GM20000 (cell line): ENCODE measurements at places on chromosomes 1 and 21.
A peak's percentile ranks its signal among the peaks of the same experiment; 100 is the strongest.

- DNase-seq, result peak; percentile 87
These were observed at the start of gene NTRK1 for GRCh38 chr1:156860628-156861423. Gene NTRK1 (plus strand): TSS chr1:156860865. CDS start chr1:156860935, 70 bp downstream.

DNA sequence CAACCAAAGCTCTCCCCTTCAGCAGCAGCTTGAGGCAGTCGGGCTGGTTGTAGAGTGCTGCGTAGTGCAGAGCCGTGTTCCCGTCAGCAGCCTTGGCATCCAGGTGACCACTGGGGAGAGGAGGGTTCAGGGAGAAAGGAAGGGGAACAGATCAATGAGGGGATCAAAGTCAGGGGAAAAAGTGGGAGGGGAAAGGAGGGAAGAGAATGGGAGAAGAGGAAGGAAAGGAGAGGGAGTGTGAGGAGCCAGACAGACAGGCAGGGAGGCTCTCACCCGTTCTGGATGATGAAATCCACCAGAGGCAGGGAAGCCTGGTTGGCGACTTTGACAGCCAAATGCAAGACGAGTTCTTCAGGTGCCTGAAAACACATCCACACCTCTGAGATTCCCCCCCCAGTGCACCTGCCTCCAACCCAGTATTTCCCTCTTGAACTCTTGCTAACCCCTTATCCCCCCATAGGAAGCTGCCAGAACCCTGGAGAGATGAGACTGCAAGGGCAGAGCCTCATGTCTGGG, 9.8 kb upstream of the TCEA3 start:
- no peak for DNase-seq

- no peak for DNase-seq
These were observed 122.1 kb upstream of the IFFO2 start for GRCh38 chr1:19078536-19078935.

- peak; percentile 36 for DNase-seq
These were observed 28.0 kb upstream of the SFPQ start for GRCh38 chr1:35220976-35221375.

GRCh38 chr21:46121286-46122221, 23.6 kb downstream of the COL6A2 start:
- DNase-seq, result no peak

DNA sequence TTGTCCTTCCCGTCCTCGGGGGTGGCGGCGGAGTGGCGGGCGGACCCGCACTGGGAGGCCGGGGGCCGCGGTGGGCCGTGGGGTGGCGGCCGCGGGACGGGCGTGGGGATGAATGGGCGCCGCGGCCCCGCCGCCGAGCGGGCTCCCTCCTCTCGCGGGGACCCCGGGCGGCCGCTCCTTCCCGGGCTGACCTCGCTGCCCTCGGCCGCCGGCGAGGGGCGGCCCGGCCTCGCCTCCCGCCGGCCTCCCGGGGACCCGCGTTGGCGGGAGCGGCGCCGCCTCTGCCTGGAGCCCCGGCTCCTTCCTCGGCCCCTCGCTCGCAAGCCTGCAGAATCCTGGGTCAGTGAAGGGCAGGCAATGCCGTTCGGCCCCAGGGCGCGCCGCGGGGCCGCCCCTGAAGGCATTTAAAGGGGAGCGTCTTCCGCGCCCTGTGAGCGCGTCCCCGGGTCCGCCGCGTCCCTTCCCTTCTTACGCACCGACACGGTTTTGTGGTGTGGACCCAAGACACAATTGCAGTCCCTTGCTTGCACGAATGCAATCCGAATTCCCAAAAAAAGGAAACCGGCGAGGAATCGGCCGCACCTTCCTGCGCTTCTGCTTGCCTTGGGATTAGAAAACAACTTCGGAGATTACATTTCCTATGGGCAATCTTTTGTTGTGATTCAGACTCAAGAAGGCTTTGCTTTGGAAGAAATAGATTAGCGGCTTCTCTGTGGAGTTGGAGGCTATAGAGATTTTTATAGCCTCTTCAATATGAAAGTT, 776 bp downstream of the ITSN1 start:
- DNase-seq, result peak; percentile 40

DNA sequence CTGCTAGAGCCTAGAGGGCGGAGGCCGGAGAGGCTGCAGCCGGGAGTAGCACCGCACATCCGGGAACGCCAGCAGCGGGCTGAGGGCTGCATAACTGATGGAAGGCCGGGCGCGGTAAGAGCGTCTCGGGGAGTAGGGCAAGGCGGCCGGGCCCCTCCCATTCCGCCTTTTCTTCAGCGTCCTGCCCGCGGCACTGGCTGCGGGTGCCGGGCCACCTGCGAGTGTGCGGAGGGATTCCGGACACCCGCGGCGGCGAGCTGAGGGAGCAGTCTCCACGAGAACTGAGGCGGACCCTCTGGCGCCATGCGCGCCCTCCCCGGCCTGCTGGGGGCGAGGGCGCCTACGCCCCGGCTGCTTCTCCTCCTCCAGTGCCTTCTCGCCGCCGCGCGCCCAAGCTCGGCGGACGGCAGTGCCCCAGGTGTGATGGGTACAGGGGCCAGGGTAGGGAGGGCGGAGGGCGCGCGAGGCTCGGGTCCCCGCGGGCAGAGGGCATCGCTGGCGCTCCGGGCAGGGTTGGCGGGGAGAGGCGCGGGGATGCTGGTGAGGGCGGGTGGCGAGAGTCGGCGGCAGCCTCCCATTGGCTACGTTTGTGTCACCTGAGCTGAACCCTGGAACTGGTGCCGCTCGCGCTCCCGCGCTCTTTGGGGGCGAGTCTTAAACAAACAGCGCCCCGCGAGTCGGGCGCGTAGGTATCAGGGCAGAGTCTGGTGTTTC, 334.4 kb downstream of the SRGAP2C start:
- no peak for DNase-seq

- peak; percentile 28 for DNase-seq
These were observed 84.7 kb upstream of the LYPLAL1 start for GRCh38 chr1:219088778-219089557.

- no peak for DNase-seq
These were observed 13.3 kb downstream of the F3 start for GRCh38 chr1:94528299-94528698.

- DNase-seq, result no peak
These were observed 24.3 kb upstream of the NBL1 start for GRCh38 chr1:19619697-19620384.

DNA sequence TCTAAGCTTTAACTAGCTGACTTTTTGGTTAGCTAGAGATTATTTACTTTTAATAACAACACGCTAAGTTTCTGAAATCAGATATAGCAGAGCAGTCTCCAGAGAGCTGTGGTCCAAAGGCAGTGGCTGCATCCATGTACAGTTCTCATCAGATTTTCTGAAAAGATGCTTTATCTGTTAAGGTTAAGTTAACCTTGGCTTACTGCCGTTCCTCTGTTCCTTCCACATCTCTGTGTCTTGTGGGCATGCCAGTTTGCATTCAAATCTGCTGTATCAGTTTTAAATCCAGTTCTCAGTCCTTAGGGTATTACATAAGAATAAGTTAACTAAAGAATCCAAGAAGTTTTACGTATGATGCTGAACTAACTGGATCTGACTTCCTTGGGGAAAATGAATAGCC, 46.8 kb downstream of the SPATA46 start:
- DNase-seq, result no peak

- DNase-seq, result no peak
These were observed 229.3 kb upstream of the PKN2 start for GRCh38 chr1:88454781-88455180.

GRCh38 chr1:201518071-201518470, 11.1 kb upstream of the CSRP1 start:
- no peak for DNase-seq

GRCh38 chr21:27487676-27488075, 520.8 kb upstream of the ADAMTS5 start:
- DNase-seq, result no peak

GRCh38 chr21:33255404-33255803, 10.8 kb upstream of the IL10RB start:
- no peak for DNase-seq

- no peak for DNase-seq
These were observed 13.1 kb upstream of the EVI5 start for GRCh38 chr1:92797961-92798360.

- peak; percentile 39 for DNase-seq
These were observed 18.0 kb downstream of the SERTAD4 start for GRCh38 chr1:210250665-210250997.

DNA sequence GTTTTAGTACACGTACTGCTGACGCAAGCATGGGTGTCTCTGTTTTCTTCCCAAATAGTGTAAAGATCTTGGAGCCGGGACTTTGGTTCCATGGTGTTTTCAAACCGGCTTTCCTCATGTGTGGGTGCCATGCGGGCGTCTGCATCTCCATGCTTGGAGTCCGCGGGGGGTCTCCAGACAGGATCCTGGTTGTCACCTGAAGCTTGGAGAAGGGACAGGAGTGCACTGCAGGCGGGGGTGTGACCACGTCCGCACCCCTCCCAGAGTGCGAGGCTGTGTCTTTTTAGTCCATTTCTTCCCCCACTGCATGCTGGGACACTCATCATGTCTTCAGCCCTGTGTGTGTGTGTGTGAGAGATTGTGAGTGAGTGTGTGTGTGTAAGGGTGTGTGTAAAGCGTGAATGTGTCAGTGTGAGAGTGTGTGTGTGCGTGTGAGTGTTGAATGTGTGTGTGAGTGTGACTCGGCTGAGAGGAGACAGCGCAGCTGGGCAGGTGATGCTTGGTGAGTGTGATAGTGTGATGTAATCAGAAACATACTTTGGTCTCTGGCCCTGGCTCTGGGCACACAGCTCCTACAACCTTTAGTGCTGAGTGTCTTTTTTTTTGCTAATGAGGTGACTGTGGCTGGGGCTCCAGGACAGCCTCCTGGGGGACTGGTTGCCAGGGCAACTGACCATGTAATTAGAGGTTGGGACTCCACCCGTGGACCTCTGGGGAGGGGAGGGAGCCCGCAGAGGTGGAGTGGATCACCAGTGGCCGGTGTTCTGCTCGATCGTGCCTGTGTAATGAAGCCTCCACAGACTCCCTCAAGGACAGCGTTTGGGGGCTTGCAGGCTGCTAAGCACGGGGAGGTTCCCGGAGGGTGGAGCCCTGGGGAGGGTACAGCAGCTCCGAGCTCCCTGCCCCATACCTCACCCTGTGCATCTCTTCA, 55.1 kb downstream of the AGPAT3 start:
- DNase-seq, result no peak

GRCh38 chr1:1083416-1084371, 9.6 kb upstream of the RNF223 start:
- DNase-seq, result no peak

DNA sequence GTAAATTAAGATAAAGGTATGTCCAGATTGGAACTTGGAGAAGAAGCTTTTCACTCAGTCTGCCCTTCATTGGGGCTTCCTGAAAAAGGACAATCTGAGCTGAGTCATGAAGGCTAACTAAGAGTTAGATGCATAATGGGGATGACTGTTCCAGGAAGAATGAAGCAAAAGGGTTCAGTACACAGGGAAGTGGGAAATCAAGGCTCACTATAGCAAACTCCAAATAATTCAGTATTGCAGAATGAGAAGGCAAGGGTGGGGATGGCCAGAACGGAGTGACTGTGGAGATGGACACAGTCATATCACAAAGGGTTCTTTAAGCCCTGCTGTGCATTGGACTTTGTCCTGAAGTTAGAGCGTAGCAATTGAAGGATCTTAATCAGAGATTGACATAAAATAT, 158.3 kb downstream of the FGGY start:
- DNase-seq, result no peak

DNA sequence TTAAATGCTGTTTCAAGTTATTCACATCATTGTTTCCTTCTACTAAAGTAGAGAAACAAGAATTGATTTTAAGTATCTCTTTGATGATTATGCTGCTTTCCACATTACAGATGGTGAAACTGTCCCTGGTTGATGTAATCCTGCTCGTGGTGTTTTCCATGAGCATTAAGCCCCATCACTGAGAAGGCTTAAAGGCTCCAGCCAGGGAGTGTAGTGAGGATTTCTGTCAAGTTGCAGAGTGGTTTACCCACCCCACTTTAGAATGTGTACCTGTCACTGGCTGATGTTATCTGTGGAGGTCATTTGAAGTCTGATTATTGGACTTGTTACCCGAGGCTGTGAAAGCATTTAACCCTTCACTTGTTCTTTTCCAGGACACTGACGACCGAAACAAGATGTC, 12.9 kb downstream of the CERS2 start:
- no peak for DNase-seq

DNA sequence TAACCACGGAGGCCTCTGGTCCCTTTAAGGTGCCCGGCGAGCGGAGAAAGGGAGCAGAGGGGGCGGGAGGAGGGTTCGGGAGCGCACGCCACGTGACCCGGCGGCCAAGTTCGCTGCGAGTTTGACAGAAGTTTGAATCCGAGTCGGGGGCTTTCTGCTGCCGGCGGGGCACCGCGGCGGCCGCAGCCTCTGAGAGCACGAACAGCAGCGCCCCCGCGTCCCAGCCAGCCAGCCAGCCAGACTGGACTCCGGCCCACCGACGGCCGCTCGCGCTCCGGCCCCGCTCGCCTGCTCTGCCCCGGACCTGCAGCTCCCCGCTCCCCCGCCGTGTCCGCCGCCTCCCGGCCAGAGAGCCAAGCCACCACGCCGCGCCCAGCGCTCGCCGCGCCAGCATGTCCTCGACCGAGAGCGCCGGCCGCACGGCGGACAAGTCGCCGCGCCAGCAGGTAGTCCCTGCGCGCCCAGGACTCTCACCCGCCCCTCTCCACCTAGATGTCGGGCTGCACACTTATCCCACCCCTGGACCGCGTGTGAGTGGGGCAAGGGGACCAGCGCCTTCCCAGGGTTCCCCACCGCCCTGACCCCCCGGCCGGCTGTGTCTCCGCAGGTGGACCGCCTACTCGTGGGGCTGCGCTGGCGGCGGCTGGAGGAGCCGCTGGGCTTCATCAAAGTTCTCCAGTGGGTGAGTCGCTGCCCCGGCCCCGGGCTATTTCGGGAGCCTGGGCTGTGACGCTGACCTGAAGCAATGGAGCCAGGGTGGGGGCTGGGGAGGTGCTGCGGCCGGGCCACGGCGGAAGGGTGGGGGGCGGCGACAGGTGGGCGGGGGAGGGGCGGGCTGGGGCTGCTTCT, at the start of gene SYPL2:
Gene SYPL2, plus strand, starts transcription at position 95 of the 849 bp plus-strand sequence. Its CDS starts 298 bp downstream, at position 393.
- peak; percentile 49 for DNase-seq

GRCh38 chr1:46070164-46070814, 62.1 kb downstream of the PIK3R3 start:
- no peak for DNase-seq

DNA sequence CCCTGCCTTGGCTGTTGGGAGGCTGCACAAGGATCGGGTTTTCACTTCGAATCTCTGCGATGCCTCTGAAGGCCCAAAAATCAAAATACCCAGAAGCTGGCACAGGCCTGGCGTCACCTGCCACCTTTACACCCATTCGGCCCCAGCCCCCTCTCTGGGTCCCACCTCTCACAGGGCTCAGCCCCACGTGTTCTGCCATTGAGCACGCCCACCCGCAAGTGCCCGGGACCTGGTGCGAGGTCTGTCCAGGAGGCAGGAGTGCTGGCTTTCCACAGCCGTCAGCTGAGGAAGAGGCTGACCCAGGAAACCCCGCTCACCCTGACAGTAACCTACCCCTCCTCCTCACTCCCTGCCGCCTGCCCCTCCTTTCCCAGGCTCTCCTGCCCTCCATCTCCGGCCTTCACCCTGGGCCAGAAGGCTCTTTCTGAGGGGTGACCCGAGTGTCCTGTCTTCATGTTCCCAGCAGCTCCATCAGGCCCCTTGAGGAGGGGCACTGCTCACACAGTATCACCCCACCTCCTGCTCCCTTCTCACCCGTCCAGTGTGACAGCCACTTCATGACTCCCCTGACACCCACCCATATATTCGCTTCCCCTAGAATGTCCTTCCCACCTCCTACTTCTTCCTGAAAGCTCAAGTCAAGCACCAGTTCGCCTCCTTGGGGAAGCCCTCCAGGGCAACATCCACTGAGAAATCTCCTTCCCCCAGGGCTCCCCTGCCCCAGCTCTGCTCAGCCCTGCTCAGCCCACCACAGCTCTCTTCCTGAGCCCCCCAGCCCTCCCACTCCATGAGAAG, 13.5 kb downstream of the RCC2 start:
- DNase-seq, result no peak
